ENCODE measurements at places on chromosomes 5 and 9.

DNA sequence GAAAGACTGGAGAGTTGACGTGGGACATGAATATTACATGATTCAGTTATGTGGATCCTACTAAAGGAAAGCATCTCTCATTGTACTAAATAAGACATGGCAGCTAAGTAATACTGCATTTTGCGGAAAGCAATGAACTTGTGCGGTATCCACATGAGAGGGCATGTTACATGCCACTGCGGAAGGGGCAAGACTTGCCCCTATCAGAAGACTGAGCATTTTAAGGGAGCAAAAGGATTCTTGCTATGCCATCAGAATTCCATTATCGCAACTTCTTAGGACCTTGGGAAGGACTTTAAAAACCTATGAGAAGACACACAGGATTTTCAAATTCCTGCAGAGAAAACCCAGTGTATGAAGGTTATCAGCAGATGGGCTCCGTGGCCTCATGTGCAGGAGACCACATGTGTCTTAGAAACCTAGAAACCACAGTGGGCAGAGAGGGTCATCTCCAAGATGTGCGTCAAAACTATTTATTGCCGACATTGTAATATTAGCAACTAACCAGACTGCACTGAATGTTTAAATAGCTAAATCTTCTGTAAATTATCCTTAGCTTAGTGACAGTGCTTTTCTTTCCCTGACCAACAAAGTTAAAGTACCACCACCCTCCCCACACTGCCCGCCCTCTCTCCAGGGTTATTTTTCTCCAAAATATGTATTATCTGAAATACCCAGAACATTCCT is 457.7 kb downstream of the ICE1 start:
- DNase-seq = no peak

- no peak for DNase-seq
These were observed at the start of gene PCDHB4 for GRCh38 chr5:141121563-141121962. Gene PCDHB4 (plus strand): TSS chr5:141121818. CDS start chr5:141121999, 181 bp downstream.

DNA sequence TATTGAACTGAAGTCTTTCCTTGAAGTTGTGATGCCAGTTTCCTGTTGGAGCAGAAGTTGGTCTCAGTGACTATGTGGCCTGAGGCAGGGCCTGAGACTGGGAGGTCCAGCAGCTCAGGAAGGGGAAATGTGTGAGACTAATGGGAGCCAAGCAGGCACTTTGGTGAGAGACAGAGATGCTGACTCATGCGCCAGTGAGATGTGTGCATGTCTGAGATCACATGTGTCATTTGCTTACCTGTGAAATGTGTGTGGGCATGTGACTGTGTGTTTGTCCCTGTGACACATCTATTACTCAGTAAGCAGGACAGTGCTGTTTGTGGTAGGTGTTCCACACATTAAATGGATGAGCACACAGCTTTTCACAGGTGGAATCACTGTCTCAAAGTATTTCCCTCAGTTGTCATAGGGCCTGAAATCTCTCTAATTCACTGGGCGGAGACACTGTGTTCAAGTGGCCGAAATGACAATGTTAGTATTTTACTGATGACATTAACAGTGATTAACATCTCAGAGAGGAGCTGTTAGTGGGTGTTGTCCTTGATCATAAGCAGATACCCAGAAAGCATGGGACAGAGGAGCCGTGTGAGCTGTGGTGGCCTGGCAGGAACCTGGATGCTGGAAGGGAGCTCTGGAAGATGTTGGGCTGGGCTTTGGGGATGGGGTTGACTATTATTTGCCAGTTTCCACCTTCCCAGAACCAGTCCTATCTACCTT is 7.4 kb downstream of the NPR2 start:
- no peak for DNase-seq

DNA sequence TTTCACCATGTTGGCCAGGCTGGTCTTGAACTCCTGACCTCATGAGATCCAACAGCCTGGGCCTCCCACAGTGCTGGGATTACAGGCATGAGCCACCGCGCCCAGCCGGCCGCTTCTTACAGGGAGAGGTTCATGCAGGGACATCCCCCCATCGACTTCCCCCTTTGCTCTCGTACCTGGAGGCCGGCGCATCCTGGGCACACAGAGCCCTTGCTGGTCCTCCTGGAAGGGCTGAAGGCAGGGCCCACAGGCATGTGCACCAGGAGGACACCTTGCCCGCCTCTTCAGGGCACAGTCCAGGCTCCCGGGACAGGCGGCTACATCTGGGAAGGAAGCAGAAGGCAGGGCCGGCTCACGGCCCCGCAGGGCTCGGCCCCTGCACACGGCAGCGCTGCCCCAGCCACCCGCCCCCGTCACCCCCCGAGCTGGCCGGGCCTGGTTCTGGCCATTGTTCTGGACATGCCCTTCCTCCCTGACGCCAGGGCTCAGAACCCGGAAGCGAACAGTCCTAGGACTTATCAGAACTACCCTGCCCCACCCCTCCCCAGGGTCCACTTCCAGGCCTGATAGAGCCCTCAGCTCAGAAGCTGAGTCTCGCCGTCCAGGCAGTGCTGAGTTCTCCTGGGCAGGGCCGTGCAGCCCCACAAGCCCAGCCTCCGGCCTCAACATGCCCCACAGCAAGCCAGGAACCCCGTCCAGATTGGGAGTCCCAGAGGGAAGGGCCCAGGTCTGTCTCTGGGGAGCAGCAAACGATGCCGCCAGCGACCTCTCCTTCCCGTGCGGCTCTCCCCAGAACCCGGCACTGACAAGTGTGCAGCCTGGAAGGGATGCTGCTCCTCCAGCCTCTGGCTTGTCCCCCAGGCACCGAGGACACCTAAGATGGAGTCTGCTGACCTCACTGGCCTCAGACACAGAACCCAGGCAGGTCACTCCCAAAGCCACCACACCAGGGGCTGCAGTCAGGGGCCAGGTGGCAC is 2.9 kb downstream of the NPDC1 start:
- DNase-seq = no peak

DNA sequence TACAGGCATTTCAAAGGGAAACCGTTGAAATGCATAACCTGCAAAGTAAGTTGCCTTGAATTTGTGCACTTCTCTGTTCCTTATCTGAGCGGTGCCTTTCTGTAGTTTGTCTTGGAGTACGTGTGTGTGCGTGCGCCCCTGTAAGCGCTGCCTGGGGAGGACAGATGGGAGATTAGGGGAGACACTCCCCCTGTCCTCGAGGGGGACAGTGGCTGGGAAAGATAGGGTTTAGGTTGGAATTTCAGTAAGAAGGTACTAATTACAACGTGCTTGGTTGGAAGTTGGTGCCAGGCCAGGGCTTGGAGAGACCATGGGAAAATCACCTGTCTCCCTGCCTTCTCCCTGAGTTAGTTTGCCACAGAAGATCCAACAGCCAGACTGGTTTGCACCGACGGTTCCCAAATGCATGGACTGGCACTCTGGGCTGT is 73.2 kb downstream of the PIK3R1 start:
- DNase-seq = no peak

GRCh38 chr5:2006971-2007291 is 124.2 kb upstream of the IRX4 start:
- no peak for DNase-seq

- no peak for DNase-seq
These were observed 189.7 kb downstream of the CSNK1G3 start for GRCh38 chr5:123701511-123702200.

- no peak for DNase-seq
These were observed 9.7 kb upstream of the C9orf152 start for GRCh38 chr9:110217656-110218099.
